ENCODE measurements at places on chromosomes 1 and 21.

DNA sequence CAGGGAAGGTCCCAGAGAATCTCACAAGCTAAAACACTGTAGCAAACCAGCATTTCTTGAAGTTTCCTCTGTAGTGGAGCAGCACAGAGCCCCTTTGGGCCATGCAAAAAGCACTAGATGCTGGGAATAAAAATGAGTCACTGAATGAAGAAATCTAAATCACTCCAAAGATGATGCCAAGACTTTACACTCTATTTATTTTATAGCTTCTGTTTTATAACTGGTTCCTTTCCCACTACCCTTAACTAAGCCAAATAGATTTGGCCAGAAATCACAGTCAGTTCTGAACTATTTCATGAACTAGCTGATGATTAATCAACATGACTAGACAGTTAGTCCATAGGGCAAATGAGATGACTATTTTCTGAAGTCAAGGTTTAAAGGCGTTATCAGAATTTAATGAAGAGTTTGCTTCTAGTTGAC lies 89.5 kb downstream of the SCMH1 start:
- no peak for DNase-seq

DNA sequence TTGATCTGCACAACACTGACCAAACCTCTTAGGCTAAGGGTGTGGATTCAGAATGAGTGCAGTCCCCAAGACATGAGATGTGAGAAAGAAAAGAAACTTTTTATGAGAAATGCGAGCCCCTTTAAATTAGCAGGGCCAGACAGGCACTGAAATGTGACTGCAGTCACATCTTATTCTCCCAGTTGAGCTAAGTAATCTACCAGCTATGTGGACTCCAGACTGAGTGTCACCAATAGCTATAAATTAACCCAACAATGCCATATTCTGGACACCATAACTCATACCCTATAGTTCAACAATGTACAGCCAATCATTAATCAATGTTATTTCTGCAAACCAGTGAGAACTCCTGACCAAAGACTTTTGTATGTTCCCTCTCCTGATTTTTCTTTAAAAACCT lies 153.2 kb downstream of the COQ8A start:
- DNase-seq, result no peak

DNA sequence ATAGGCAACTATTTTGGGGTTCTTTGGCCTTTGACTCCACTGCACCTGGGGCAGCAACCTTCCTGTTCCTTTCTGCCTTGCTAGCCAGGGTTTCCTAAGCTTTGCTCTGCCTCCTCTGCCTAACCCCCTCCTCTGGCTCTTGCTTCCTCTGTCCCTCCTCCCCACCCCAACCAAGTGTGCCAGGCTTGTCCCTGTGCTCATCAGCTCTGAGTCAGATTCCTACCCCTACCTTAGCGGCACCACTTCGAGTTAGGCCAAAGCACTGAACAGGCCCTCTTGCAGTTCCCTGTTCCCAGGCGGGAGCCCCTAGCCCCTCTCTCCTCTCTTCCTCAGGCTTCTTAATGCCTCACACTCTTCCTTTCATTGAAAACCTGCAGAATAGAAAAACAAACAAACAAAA lies 74.8 kb upstream of the HAO2 start:
- no peak for DNase-seq

- no peak for DNase-seq
These were observed 858.1 kb upstream of the ADAMTS5 start for GRCh38 chr21:27825035-27825434.

GRCh38 chr1:48203287-48203900 lies 19.1 kb upstream of the SLC5A9 start:
- DNase-seq, result no peak

- DNase-seq, result no peak
These were observed 71.9 kb downstream of the SMYD2 start for GRCh38 chr1:214352838-214353237.

All from left renal pelvis (tissue), 4 donors.